ENCODE measurements at places on chromosomes 6 and 20.

DNA sequence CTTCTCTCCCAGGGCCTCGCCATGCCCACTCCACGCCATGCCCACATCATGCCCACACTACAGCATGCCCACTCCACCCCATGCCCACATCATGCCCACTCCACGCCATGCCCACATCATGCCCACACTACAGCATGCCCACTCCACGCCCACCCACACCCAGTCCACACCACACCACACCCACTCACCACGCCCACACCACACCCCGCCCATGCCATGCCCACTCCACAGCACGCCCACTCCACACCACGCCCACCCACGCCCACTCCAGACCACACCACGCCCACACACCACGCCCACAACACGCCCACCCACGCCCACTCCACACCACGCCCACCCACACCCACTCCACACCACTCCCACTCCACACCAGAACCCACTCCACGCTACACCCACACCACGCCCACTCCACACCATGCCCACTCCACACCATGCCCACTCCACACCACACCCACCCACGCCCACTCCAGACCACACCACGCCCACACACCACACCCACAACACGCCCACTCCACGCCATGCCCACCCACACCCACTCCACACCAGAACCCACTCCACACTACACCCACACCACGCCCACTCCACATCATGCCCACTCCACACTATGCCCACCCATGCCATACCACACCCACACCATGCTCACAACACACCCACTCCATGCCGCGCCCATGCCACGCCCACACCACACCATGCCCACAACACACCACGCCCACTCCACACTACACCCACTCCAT, 88.6 kb downstream of the ERMARD start:
- DNase-seq, result no peak

- no peak for DNase-seq
These were observed 6.2 kb downstream of the SS18L1 start for GRCh38 chr20:62149532-62150309.

DNA sequence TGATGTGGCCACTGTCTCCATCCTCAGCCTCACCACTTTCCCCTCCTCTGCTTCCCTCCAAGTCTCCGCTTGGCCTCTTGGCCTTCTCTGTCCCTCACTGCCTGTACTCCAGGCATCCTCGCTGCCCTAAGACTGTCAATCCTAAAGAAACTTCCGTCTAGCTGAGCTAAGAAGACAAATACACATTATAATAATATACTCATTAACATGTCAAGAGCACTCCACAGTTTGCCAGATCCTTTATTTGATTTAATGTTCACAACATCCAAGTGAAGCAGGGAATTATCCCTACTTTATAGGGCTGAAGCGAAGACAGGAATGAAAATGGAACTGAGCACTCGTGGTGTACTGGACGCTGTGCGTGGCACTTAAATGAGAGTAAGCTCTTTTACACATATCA, 72.4 kb upstream of the SLC22A23 start:
- no peak for DNase-seq

DNA sequence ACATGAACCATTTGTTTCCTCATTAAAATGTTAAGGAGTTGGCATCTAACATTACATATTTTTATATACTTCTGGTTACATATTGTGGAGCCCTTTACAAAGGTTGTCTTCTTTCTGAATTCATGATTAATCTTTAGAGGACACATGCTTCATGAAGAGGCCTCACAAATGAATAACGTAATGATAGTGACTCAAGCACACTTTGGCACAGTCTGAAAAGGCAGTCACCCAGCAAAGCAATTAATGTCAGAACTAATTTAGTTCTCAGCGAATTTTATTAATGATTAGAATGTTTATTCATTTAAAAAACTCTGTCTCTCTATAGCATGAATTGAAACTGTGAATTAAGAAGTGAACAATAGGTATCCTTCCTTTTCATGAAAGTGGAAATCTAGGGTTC, 854.2 kb downstream of the PHF3 start:
- DNase-seq, result no peak

DNA sequence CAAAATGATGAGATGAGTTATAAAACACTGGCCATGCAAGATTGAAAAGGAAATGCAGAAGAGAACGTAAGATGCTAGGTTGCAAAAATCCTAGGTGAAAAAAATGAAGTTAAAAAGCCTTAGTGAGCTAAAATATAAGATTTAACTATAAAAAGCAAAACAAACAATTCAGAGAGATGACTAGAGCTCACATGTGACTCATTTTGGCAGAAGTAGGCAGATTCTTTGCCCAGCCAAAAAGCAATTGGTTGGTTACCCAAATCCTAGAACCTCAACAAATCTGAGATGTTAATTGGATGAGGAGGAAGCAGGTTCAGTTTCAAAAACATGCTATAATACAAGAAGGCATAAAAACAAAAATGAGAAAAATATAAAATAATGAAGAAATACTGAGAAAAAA, 249.1 kb downstream of the OGFRL1 start:
- DNase-seq, result no peak

DNA sequence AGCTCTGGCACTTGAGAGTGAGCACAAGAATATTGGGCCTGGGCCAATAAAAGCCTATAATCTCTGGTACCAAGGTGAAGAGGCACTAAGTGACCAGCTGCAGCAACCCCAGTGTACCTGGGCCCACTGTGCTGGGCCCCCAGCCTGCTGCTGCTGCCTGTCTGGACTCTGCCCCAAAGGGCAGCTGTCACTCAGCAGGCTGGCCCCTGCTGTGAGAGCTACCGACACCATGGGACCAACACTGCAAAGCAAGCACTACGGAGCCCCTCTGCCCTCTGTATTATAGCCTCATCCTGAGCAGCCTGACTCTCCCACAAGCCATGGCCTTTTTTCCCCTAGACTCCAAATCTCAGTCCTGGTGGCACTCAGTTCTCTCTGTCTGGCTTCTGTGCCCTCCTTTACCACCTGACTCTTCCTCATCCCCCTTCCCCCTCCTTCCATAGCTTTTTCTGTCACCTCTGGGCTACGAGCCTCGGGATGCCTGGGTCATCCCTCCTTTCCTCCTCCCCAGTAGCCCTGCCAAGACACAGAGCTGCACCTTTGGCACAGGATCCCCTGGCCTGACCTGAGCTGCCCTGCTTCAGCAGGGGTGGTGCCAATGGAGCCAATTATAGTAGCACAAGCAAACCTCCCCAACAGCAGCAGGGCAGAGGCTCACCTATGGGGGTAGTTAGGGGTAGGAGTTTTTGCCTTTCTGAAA, 14.2 kb downstream of the RRP36 start:
- DNase-seq, result no peak

GRCh38 chr20:46350201-46350985, 42.1 kb upstream of the CDH22 start:
- DNase-seq, result no peak

- no peak for DNase-seq
These were observed 6.3 kb downstream of the MAPK14 start for GRCh38 chr6:36033935-36034334.

- DNase-seq, result no peak
These were observed 119.0 kb upstream of the STMND1 start for GRCh38 chr6:16982807-16983206.

- no peak for DNase-seq
These were observed 123.2 kb downstream of the GPX5 start for GRCh38 chr6:28648878-28649375.

- no peak for DNase-seq
These were observed 53.4 kb upstream of the RALGAPA2 start for GRCh38 chr20:20765696-20766365.

DNA sequence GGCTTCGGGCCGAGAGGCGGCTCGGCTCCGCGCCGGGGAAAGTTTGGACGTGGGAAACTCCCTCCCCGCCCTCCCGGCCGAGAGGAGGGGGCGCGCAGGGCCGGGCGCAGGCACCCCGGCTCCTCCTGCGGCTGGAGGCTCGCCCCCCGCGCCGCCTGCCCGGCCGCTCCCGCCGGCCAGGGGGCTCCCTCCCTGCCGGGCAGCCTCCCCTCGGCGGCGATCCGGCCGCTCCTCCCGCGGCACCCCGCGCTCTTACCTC, 370 bp downstream of the CDH22 start:
- DNase-seq, result no peak

GRCh38 chr20:35718972-35719635, 19.9 kb downstream of the ROMO1 start:
- DNase-seq, result no peak

DNA sequence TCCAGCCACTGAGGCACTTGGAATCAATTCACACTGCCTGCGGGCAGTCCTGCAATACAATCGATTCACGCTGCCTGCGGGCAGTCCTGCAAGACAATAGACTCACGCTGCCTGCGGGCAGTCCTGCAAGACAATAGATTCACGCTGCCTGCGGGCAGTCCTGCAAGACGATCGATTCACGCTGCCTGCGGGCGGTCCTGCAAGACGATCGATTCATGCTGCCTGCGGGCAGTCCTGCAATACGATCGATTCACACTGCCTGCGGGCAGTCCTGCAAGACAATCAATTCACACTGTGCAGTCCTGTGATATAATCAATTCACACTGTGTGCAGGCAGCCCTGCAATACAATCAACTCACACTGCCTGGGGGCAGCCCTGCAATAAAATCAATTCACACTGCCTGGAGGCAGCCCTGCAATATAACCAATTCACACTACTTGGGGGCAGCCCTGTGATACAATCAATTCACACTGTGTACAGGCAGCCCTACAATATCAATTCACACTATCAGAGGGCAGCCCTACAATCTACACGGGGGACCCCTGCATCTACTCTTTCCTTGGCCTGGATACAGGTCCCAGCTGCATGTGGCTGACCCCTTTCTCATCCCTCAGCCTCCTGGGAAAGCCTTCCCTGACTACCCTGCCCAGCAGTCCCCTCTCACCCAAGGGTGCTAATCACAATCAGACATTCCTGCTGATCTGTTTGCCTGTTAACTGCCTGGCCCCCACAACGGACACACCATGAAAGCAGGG, 10.4 kb downstream of the TAF4 start:
- no peak for DNase-seq

- peak; percentile 28 for DNase-seq
These were observed 50.8 kb downstream of the SNX9 start for GRCh38 chr6:157873735-157874344.

DNA sequence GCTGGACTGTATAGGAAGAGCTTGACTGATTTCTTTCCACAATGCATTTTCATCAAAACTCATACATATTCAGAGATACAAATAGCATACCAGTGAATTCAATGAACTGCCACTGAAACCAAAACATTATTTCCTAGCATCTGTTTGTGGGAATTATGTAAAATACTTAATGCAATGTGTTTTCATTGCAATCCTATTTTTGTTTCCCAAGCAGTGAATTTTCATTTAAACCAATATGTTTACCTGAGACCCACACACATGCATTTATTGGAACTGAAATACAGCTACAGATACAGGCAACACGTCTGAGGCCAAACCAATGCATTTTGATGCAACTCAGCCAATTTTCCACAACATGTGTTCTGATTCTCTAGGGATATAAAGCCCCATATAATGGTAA, 33.2 kb upstream of the TFAP2A start:
- DNase-seq, result no peak

DNA sequence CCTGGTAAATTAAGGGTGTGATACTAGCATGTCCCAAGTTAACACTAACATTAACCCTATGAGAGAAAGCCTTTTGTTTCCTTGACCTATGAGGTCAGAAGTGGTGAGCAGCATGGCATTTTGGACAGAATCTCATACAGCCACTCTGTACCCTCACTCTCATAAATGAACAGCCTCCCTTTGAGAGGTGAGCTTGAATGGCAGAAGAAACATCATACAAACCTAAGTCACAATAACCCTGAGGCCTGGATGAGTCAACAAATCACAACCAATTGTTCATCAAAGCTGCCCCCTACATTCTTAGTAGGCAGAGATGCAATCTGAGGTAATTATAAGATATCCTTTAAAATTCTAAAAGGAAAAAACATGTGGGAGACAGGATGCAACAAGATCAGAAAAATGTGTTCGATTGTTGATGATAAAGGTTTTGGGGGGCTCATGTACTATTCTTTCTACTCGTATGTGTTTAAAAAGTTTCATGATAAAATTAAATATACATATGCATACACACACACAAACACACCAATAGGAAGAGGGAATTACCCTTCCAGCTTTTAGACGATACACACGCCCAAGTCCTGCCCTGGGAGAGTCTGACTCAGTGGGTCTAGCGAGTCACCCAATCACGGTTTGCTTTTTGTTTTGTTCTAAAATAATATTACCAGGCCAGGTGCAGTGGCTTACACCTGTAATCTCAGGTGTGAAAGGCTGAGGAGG, 117.3 kb downstream of the ARHGAP18 start:
- no peak for DNase-seq

- DNase-seq, result no peak
These were observed 294.7 kb downstream of the FARS2 start for GRCh38 chr6:5556011-5556410.

DNA sequence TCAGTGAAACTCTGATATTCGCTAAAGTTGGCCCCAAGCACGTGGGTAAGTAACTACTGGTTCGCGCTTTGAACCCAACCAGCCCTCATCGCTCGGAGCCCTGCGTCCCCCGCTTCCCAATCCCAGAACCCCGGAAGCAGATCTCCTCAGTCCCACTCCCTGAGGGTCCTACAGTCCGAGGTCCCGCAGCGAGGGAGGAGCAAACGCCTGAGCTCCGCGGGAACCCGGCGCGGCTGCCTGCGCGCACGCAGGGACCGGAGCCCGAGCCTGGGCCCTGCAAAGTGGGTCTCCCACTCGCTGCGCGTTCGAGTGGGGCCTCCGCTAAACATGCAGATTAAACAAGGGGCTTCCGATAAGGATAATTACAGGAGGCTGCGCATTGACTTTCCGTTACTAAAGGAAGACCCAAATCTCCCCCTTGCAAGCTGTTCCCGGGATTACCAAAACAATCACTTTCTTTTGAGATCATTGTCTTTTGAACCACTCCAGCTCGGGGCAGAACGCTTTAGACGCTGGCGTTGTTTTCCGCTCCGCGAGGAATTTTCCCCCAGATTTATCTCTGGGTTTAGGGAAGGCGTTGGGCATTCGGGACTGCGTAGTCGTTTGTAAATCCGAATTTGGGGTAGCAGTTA, 1.3 kb upstream of the VSX1 start:
- no peak for DNase-seq

- no peak for DNase-seq
These were observed 216.7 kb downstream of the ZDHHC14 start for GRCh38 chr6:157597461-157598312.

GRCh38 chr6:138510093-138510492, 10.8 kb upstream of the NHSL1 start:
- DNase-seq, result no peak

- DNase-seq, result no peak
These were observed 26.0 kb downstream of the SLC2A10 start for GRCh38 chr20:46735436-46735835.

DNA sequence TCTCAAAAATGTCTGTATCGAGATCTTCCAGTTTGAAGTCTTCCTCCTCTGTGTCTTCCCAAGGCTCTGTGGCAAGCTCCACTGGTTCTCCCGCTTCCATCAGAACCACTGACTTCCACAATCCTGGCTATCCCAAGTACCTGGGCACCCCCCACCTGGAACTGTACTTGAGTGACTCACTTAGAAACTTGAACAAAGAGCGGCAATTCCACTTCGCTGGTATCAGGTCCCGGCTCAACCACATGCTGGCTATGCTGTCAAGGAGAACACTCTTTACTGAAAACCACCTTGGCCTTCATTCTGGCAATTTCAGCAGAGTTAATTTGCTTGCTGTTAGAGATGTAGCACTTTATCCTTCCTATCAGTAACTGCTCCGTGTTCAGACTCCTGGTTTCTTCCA, 10.0 kb upstream of the DHX35 start:
- DNase-seq, result no peak

Measured in nucleus accumbens (tissue), 56 donors.